Stimulated activated CD8-positive, alpha-beta memory T cell treated with anti-CD3 and anti-CD28 coated beads, Interleukin-4, amount 100 ng/mL, for 4 hours (primary cell): ENCODE measurements at places on chromosomes 11 and 22.

DNA sequence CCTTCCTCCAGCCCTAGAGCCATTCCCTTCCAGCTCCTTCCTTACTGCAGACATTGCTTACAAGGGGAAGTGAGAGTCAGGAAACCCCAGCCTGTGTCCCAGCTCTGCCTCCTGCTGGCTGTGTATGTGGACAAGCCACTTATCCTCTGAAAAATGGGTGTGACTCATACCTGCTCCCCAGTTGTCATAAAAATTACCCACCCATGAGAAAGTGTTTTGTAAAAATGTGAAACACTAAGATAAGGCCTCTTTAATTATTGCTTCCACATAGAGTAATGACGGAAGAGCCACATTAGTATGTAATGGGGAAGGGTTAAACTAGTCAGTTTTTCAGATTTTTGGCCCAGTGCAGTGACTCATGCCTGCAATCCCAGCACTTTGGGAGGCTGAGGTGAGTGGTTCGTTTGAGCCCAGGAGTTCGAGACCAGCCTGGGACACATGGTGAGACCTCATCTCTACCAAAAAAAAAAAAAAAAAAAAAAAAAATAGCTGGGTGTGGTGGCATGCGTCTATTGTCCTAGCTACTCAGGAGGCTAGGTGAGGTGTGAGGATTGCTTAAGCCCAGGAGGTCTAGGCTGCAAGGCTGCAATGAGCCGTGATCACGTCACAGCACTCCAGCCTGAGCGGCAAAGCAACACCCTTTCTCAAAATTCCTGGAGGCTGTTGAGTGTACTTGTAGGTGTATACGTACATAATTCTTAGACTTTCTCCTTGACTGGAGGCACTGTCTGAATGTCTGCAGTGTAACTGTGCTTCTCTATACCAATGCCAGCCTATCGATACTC lies 84.9 kb downstream of the CTTN start:
- DNase-seq = no peak

GRCh38 chr11:10428453-10428852 lies 26.6 kb upstream of the AMPD3 start:
- DNase-seq = no peak

- DNase-seq = no peak
Observed at GRCh38 chr22:26825960-26826935, 168.9 kb downstream of the MIAT start.

DNA sequence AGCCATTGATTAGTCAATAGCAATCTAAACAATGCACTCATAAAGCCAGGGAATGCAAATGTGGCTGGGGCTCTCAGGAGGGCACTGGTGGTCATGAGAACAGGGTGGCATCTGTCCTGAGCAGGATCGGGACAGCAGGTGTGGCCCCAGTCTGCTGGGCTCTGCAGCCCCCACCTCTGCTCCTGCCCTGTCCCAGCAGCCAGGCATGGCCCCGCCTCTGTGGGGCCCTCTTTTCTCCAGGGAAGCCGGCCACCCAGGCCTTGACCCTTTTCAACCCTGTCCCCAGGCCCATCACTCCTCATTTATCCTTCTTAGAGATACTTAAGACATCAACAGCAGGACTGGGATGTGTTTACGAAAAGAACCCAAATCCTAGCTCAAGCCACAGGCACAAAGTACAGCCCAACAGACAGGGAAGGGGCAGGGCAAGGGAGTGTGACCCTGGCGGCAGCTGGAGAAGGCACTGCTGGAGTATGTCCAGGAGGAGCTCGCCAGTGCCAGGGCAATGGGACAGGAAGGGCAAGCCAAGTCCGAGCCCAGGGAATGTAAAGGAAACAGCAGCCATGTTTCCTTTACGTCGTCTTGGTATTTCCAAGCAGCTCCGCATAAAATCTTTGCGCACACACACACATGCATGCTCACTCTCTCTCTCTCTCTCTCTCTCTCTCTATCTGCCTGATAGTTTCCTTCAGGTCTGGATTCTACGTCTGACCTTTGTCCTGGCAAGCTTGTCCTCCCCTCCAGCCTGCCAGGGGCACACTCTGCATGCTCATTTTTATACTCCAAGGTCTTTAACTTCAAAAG lies 59.9 kb downstream of the DGCR2 start:
- DNase-seq = no peak

GRCh38 chr11:47917599-47918369 lies 62.6 kb upstream of the PTPRJ start:
- DNase-seq = no peak

DNA sequence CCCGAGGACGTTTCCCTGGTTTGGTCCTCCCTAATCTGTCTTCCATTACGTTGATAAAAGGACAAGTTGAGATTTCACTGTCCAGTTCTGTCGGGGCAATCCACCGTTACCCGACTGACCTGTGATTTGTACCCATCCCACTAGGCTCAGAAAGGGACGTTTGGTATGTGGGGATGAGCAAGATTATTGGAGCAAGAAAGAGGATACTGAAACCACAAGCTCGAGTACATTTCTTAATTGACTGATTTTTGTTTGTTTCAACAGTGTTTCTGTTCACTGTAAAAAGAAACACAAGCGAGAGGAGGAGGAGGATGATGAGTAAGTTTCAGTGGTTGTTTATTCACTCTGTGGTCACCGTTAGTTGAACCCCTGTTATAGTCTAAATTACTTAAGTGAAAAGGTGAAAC lies 969 bp downstream of the CCDC117 start:
- no peak for DNase-seq

- DNase-seq = no peak
Observed at GRCh38 chr22:28332410-28332809, 347.2 kb downstream of the TTC28 start.

DNA sequence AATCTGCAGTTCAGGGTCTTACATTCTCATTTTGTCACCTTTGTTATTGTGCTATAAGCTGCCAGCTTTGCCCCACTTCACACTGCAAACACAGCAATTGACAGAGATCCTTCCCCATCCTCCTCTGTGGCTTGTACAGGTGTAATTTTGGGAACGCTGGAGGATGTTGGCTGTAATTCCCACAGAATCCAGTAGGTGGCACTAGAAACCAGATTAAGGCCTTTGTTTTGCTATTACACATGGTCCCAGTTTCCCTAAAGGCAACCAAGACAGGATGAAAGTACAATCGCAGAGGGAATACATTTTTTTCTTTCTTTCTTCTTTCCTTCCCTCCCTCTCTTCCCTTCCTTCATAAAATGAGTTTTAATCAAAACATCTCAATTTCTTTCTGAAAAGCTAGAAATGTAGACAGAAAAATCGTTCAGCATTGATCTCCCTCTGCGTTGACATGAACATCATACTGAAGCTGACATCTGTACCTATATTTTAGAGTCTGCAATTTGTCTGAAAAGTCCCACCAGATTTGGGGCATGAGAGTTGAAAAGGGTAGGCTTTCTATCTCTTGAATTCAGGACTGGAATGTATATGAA lies 21.3 kb upstream of the NELL1 start:
- DNase-seq = no peak

- no peak for DNase-seq
Observed at GRCh38 chr11:30889143-30889794, 303.1 kb upstream of the MPPED2 start.

DNA sequence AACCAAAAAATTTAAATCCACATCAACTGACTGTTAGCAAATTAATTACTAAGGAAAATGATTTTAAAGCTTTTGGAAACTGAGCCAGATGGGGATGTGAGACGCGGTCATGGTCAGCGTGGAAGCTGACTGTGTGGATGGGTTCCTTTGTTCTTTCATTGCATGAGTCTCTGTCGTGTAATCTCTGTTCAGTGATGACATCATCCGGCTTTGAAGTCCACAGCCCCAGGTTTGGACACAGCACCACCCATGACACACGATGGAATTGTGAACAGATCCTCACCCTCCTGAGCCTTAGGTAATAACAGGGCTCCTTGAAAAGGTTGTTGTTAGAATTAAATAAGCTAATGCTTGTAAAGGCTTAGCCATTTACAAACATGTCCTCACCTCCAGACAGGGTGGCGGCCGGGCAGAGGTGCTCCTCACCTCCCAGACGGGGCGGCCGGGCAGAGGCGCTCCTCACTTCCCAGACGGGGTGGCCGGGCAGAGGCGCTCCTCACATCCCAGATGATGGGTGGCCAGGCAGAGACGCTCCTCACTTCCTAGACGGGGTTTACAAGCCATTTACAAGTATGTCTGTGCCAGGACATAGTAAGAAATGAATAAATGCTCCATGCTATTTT lies 677.3 kb downstream of the TBC1D22A start:
- no peak for DNase-seq

- DNase-seq = no peak
Observed at GRCh38 chr11:789943-790342, at the start of gene CEND1. CEND1 (minus strand) TSS chr11:790090; CDS start chr11:788576, 1,514 bp downstream.

- no peak for DNase-seq
Observed at GRCh38 chr22:21996175-21996720, 13.7 kb upstream of the TOP3B start.

DNA sequence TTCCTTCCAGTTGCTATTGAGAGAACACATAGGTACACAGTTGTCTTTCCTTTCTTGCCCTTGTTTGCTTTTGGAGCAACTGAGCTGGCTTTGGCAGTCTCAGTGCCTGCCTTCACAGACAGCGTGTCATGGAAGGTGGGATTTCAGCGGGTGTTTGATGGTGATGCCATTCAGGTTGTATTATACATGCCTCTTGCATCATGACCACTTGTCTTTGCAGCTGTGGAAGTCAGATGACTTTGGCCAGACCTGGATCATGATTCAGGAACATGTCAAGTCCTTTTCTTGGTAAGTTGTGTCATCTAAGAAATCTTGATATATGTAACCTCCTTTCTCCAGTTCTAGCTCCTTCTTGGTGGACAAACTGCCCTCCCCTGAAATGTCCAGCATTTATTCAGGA lies 37.1 kb upstream of the SORL1-AS1 start:
- DNase-seq = no peak

GRCh38 chr11:73350908-73351636 lies 25.1 kb upstream of the RELT start:
- no peak for DNase-seq

GRCh38 chr11:75313513-75314272 lies 37.8 kb downstream of the ARRB1 start:
- DNase-seq = no peak

DNA sequence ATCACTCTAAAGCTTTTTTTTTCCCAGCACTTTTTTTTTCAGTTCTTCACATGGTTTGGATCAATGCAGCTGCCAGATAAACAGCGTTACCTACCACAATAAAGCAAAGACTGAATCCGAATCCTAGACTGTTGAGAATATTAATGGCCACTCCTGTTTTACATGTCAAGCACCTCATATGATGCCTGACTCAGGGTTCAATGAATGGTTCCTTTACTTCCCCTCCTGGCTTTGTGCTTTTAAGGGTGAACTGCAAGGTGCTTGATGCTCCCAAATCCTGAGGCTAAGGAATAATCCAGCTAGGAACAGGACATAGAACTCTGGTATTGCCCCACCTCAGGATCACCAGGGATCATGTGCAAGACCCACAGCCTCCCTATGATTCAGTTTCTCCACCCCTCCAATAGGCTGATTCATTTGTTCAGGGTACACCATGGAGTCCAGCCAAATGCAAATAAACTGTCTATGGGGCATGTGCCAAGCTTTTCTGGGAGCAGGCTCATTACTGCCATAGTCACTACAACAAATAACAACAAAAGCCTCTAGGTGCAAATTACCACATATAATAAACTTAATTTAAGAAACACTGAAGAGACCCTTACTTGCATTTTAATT lies 104.3 kb downstream of the GAB2 start:
- no peak for DNase-seq

- no peak for DNase-seq
Observed at GRCh38 chr11:130037058-130037457, 32.6 kb upstream of the APLP2 start.

GRCh38 chr11:27678242-27678641 lies 22.0 kb downstream of the BDNF start:
- DNase-seq = no peak

DNA sequence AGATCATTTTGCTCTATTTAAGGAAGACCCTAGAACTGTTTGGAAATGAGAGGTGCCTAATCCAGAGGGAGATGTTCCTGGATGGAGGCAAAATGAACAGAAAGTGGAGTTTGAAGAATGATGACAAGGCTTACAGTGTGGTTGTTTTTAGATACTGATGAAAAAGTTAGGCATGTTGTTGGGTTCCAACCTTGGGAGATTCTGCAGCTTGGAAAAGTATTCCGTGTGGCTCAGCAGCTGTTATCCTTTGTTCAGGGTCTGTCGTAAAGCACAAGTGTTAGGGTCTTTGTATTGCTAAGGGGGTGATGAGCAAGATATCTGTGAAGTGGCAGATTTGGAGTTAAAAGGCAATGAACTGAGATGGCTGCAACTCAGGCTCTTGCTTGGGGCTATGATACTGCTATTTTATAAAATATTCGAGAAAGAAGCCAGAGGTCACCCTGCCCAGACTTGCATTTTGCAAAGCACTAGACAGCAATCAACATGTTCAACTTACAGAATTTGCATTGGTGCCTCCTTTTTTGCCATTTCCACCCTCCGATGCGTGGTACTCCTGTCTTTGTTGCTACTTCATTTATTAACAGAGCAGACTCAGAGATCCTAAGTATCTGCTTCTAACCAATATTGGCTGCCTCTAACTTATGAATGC lies 45.3 kb upstream of the POGLUT3 start:
- no peak for DNase-seq

GRCh38 chr11:91220476-91221202 lies 997.8 kb upstream of the CHORDC1 start:
- no peak for DNase-seq

DNA sequence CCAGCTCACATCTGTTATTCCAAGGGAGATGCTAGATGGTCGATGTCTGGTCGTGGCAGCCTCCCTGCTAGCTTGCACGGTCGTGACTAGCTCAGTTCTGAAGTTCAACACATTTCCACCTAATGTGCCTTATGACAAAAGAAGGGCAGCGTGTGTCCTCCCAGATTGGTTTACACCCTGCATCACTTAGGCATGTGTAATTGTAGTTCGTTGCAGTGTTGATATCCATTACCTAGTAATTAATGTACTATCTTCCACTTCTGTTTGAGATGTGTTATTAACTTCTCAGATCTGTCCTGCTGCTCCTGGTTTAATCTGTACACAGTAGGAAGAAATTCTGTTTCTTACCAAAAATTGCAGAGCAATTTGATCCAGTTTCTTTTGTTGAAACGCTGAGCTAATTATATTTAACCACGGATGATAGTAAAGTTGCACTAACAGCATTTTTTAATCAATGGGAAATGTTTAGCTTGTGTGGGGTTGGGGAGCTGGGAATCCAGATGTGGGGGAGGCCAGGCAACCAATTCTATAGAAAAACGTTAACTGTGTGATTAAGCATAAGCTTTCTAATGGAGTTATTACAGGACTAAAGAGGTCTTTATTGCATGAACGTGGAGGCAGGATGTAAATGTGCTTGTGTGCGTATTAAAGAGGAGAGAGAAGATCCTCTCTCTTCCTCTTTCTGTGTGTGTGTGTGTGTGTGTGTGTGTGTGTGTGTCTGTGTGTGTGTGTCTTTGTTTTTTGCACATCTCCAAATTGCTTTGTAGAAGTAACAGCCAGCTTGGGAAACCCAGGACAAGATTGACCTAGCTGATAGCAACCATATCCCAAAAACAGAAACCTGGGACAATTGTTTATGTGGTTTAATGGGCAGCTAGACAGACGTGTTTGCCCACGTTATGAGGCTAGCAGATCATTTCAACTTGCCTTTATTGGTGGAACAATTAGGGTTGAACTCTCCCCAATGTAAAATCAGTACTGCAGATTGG lies 145.7 kb upstream of the TTC12 start:
- DNase-seq = no peak

- no peak for DNase-seq
Observed at GRCh38 chr11:76263166-76263565, 56.9 kb upstream of the WNT11 start.
